AML-193 (cell line): ENCODE measurements at places on chromosomes 6 and 20.

DNA sequence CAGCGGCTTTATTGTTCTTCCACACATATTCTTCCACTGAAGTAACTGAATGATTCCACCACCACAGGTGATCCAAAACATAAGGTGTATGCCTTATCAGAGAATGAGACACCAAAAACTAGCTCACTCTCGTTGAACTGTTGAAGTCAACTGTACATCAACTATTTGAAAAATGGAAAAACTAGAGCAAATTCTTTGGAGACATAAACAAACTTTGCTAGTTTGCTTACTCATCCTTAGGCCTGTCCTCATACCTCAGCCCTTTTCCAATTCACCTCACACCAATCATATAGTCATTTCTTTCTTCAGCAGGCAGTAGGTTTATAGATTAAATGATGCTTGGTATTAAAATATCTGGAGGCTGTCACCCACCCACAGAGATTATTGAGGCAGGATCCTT, 77.1 kb upstream of the RNF217 start:
- no peak for DNase-seq

- no peak for DNase-seq
Observed at GRCh38 chr6:44636561-44637248, 249.2 kb downstream of the CDC5L start.

- DNase-seq = no peak
Observed at GRCh38 chr6:166905505-166906134, 50.7 kb downstream of the RNASET2 start.

DNA sequence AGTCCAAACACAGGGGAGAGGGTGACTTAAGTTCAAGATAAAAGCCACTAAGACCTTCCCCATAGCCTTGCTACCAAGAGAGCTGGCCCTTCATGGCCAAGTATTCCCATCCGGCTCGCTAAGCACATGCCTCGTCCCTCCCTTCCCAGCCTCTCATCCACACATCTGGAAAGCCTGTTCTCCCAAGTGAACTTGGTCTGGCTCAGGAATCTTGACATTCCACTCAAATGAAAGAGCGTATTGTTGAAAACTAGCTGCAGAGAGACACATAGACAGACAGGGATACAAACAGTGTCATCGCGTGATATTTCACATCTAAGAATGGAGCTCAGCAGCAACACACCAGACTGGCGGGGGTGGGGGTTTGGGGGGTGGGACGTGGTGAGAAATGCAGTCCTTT, 182.8 kb upstream of the FOXQ1 start:
- DNase-seq = no peak

- DNase-seq = no peak
Observed at GRCh38 chr6:157727629-157728182, 95.3 kb upstream of the SNX9 start.

DNA sequence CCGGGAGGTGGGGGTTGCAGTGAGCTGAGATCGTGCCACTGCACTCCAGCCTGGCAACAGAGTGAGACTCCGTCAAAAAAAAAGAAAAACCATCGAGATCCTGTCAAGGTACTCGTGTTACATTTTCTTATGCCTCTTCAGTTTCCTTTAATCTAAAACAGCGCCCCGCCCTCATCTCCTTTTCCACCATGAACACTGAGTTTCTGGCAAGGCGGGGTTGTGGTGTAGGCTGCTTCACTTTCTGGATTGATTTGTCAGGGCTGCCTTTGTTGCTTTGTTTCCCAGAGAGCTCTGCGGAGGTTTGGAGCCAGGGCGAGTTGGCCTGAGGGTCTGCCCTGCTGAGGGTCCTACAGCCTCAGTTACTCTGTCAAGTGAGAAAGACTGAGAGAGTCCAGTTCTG, 8.9 kb downstream of the ITPR3 start:
- no peak for DNase-seq

GRCh38 chr6:99091985-99092384, 144.2 kb upstream of the FBXL4 start:
- DNase-seq = no peak

GRCh38 chr20:50003253-50003656, 20.5 kb downstream of the SNAI1 start:
- peak; percentile 93 for DNase-seq
